Osteocyte (in vitro differentiated cells): ENCODE measurements at places on chromosomes 6 and 20. TPM values are rescaled to one million over a fixed set of nuclear protein-coding genes. Genes with fewer than 3 reads are reported as not detected.

- no peak for DNase-seq
Measured at GRCh38 chr20:4720977-4721349, 746 bp upstream of the PRND start.

The CAGE1 gene
- total RNA-seq, result 0.19 TPM in 1 of 2 replicates, not detected in the other

- no peak for DNase-seq
Measured at GRCh38 chr20:50541606-50542041, 31.4 kb downstream of the PTPN1 start.

The ZNF165 gene
- total RNA-seq, result 0.32 and 0.78 TPM in 2 replicates

GRCh38 chr6:169079650-169080049 is 174.0 kb downstream of the THBS2 start:
- no peak for DNase-seq

The CCN6 gene
- not detected in 2 replicates for total RNA-seq

DNA sequence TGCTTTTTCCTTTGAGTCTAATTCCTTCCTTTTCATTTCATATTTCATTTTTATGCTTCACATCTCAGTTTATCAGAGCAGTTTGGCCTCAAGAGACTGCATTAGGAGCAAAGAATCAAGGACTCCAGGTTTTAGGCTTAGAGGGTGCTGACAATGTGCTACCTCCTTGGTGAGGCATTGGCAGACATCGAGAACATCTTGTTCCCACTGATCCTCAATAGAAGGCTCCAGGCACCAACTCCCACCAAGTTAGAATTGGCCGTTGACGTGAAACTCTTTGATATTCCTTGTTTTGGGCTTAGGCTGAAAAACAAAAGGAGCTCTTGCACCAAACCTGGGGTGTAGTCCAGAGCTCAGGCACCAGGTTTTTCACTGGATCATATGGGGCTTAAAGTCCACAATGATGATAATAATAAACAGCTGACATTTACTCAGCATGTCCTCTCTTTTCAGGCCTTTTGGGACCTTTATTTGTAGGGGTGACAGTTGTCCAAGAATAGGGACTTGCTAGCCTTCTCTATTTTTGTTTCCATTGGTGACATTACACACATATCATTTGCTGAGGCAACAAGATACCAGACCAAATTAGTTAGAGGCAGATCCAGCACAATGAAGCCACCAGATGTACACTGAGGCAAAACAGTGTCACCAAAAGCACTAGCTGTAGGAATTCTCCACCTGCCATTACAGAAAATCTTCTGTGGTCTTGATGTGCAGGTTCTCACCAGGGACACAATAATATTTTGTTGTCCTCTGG is 81.0 kb upstream of the ENPP5 start:
- no peak for DNase-seq

The HRH3 gene
- total RNA-seq, result not detected in 2 replicates

GRCh38 chr6:73032586-73032985 is 192.7 kb downstream of the KHDC1L start:
- no peak for DNase-seq

The MGME1 gene
- total RNA-seq, result 38.5 and 40.5 TPM in 2 replicates

DNA sequence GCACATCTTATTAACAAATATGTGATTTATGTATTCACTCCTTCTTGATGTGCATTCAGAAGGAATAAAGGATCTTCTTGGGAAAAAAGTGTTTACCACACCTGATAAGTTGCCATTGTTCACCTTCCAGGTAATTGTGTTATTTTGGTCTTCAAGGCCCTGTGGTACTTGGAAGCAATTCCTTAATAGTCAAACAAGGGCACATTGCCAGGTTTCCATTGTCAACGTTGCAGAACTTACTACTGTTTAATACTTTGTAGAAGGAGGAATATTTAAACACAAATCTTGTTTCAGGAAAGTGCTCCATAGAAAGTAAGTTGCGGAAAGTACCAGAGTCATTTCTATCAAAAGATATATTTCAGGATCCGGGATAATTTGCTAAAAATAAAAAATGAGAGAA is 129.5 kb upstream of the SGK1 start:
- no peak for DNase-seq

- no peak for DNase-seq
Measured at GRCh38 chr6:73180763-73181619, 44.3 kb downstream of the KHDC1L start.

DNA sequence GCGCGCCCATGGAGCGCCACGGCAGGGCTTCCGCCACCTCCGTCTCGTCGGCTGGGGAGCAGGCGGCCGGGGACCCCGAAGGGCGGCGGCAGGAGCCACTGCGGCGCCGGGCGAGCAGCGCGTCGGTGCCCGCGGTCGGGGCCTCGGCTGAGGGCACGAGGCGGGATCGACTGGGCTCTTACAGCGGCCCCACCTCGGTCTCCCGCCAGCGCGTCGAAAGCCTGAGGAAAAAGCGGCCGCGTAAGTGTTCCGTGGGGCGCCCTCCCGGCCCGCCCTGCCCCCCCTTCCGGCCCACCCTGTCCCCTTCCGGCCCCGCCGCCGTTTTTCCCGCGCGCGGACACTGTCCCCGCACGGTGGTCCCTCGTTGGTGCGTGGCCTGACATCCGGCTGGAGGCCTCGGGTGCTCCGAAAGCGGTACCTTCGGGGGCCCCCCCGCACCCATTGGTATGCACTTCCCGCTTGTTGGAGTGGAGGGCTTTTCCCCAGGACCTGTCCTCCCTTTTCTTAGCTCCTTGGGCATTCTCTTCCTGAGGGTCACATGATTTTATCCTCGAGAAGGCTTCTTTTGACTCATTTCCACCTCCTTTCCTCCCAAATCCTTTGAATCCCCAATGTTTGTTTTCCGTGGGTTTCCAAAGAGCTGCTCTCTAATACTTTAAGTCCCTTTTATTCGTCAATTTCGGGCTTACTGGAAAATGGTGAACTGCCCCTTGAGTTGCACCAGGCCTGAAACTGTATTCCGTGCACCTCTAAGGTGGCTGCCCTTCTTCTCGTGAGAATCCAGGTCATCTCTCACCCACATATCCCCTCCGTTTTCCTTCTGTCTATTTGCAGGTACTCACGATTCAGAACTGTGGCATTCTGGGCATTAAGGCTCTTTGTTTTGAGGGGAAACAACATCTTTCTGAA is 556 bp downstream of the PANK2 start:
- DNase-seq, result no peak

The TREML1 gene
- total RNA-seq, result not detected in 2 replicates

DNA sequence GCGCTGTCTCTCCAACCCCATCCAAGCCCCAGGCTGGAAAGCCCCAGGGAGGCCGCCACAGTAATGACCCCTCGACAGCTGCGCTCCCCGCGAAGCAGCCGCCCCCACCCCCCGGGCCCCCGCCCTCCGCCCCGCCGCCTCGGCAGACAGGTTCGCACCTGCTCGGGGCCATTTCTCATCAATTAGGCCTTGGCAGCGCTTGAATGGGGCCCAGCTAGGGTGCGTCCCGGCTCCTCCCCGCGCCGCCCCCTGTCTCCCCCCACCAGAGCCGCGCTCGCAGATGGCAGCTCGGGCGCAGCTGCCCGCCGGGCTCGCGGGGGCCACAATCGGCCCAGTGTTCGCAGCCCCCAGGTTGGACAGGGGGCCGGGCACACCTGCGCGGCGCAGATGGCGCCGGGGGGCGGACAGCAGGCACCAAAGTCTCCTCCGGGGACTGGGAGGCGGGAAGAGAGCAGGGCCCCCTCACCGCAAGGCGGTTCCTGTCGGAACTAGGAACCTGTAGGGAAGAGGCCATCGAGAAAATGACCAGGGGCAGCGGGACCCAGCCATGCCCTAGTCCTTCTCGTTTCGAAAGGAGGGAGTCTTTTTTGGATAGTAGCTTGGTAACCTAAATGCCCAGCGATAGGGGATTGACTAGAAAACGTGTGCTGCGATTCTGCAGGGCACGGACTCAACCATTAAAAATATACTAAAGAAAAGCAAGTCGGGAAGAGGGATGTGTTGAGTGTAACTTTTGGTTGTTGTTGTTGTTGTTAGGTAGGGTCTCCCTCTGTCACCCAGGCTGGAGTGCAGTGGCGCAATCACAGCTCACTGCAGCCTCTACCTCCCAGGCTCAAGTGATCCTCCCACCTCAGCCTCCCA is 83.2 kb upstream of the EYA2 start:
- DNase-seq, result peak; percentile 75

- no peak for DNase-seq
Measured at GRCh38 chr6:130708338-130708737, 118.9 kb upstream of the SMLR1 start.

The PDE7B gene
- 3.4 and 3.9 TPM in 2 replicates for total RNA-seq
